ENCODE measurements at places on chromosomes 1 and 21.

DNA sequence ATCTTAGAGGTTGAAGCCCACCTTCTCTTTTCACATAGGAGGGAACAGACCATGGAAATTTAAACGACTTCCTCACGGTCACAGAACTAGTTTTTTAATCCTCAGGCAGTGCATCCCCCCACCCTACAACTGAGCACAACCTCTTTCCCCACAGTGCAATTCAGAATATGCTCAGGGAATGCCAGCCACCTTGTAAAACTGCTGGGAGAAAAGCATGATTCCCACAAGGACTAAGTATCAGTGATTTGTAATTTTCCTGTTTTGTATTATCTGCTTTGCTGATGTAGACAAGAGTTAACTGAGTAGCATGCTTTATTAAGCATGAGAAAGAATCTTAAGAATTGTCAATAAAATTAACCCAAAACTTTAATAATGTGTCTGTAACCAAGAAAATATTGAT, 23.8 kb downstream of the TMEM50A start:
- DNase-seq, result no peak

- DNase-seq, result peak; percentile 50
Measured at GRCh38 chr1:233172201-233172600, 123.3 kb downstream of the PCNX2 start.

- DNase-seq, result no peak
Measured at GRCh38 chr1:228429007-228429406, 12.3 kb upstream of the TRIM17 start.

GRCh38 chr1:39145331-39145965, 59.0 kb upstream of the MACF1 start:
- no peak for DNase-seq

GRCh38 chr1:3570066-3570986, 41.0 kb downstream of the MEGF6 start:
- DNase-seq, result no peak

GRCh38 chr1:22402356-22403053, 49.1 kb upstream of the ZBTB40 start:
- no peak for DNase-seq

- peak; percentile 98 for DNase-seq
Measured at GRCh38 chr21:42047821-42048613, 23.1 kb upstream of the UMODL1 start.

DNA sequence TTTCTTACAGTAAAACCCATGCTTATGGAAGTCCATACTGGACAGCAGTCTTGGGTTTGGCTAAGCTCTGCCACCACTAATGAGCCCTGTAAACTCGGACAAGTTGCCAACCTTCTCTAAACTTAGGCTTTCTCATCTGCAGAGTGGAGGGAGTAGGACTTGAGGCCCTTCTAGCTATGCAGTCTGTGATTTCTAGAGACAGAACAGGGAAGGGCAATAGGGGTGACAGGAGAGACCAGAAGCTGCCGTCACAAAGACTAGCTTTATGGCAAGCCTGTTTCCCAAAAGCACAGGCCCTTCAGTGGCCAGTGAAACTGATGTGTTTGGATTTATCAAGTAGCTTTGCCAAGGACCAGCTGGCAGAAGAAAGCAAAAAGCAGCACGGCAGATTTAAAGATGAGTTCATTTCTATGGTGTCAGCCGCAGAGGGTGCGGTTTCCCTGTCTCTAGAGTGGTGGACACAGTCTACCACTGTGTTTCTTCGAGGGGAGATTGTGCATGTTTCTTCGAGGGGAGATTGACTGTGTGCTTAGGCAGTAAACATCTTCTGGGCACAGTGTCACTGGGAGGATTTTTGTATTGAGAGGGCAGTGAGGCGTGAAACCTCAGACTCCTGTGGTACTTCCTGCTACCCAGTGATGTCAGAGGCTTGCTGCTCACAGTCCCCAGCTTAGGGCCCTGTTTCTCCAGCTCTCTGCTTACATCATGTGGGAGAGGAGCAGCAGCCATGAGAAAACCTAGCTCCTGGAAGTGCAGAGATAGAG, 119.0 kb downstream of the ROR1 start:
- DNase-seq, result peak; percentile 75

GRCh38 chr1:151942882-151943281, 33.6 kb upstream of the THEM4 start:
- no peak for DNase-seq

- no peak for DNase-seq
Measured at GRCh38 chr1:44326024-44326701, 28.9 kb downstream of the ERI3 start.
